ENCODE measurements at places on chromosomes 2 and 18. TPM values are rescaled to one million over a fixed set of nuclear protein-coding genes. Genes with fewer than 3 reads are reported as not detected.

The SCYGR2 gene
- not detected for polyA plus RNA-seq

The TPO gene
- 0.20 TPM for polyA plus RNA-seq

DNA sequence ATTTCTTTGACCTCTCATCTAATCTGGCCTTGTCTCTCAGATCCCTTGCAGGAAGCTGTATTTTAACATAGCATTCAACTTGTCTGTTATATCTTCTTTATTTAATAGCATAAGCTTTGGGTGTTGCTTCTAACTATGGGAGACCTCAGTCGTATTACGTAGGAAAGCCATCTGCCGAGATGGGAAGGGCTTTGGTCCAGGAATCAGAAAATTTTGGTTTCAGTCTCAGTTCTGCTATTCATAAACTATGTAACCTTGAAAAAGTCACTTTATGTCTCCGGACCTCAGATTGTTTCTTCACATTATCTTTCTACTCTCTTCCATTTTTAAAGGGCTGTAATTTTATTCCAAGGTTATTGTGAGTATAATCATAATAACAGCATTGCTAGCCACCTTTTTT lies 297.7 kb downstream of the SATB2 start:
- no peak for DNase-seq

The RTKN gene
- polyA plus RNA-seq, result 70.4 TPM

The PKDCC gene
- polyA plus RNA-seq, result 363 TPM

GRCh38 chr2:54012538-54013141 lies 41.8 kb upstream of the PSME4 start:
- DNase-seq, result no peak

DNA sequence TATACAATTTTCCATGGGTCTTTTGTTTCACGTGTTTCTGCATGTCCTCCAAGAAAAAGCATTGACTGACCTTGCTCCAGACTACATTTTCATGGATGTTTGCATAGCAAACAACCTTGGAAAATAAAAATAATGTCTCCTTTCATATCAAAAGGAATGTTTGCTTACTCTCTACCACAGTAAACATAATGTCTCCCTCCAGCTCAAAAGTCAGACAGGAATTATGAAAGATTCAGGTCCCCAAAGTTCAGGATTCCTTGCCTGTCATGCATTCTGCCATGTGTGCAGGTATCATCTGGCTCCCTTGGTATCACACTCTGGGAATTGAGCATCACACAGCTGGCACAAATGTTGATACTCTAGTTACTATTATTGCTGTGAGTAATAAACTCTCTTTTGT lies 103.1 kb upstream of the ZC3H15 start:
- no peak for DNase-seq

- no peak for DNase-seq
Measured at GRCh38 chr18:52715421-52715820, 375.4 kb downstream of the DCC start.

DNA sequence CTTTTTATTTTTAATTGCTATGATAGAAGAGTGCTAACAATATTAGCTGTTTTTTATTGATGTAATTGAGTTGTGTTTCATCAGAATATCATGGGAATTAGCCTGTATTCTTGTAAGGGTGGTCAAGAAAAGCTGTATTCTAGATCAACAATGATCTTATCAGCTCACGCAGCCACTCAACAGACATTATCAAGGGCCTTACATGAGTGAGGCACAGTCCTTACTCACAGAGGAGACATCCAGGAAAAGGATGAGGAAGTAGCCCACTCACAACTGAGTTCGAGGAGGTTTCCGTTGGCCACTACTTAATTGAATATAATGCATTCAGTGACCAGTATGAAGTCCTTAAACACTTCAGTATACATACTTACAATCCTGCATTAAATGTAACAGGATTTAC lies 152.5 kb downstream of the AFF3 start:
- DNase-seq, result no peak

The SGPP2 gene
- 17.4 TPM for polyA plus RNA-seq

- no peak for DNase-seq
Measured at GRCh38 chr2:168802859-168803725, 655 bp downstream of the NOSTRIN start.

DNA sequence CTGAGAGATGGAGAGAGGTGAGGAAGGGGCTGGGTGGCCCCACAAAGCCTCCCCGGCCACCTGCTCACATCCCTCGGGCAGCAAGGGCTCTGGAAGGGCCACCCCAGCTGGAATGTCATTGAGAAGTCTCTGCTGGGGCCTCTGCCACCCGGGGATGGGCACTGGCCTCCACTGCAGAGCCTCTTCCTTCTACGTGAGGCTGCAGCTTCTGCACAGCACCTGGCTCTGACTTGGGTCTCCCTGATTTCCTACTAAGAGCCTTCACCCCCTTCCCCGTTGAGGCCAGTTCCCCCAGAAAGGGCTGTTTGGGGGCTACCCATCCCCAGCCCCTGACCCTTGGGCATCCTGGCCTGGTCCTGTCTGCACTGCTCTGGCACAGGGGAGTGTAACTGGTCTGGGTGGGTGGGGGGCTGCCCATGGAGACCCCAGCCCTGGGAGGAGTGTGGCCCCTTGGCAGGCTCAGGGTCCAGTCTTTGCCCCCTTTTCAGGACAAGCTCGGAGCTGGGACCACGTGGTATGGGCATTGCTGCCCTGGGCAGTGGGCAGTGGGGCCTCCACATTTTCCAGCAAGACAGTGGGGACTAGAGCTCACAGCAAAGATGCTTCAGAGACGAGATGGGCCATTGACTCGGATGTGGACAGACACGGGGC lies 5.6 kb downstream of the PDCD1 start:
- DNase-seq, result no peak

The SS18 gene
- polyA plus RNA-seq, result 133 TPM

The RFTN2 gene
- 19.0 TPM for polyA plus RNA-seq

GRCh38 chr2:109200616-109201464 lies 71.8 kb downstream of the SH3RF3 start:
- DNase-seq, result no peak

DNA sequence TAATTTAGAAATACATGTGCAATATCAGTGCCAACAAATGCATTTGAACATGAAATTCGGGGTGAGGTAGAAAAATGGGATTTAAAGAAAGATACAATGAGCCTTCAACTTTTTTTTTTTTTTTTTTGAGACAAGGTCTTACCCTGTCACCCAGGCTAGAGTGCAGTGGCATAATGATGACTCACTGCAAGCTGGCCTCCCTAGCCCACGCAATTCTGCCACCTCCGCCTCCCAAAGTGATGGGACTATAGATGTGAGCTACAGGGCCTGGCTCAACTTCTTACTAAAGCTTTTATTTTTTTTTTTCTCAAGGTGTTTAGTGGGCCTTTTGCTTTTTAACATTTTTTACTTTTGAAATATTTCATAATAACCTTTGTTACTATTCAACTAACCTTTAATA lies 365.6 kb downstream of the LRRTM4 start:
- no peak for DNase-seq

GRCh38 chr2:54420524-54421172 lies 35.5 kb upstream of the SPTBN1 start:
- no peak for DNase-seq

The ABCG8 gene
- 0.88 TPM for polyA plus RNA-seq

DNA sequence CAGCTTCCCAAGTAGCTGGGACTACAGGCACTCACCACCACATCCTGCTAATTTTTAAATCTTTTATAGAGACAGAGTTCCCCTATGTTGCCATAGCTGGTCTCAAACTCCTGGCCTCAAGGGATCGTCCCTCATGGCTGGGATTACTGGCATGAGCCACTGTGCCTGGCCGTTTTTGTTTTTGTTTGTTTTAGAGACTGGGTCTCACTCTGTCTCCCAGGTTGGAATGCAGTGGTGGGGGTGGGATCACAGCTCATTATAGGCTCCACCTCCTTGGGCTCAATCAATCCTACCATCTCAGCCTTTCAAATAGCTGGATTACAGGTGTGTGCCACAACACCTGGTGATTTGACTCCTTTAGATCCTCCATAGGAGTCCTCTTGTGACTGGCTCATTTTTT lies 19.5 kb upstream of the ZDBF2 start:
- no peak for DNase-seq

DNA sequence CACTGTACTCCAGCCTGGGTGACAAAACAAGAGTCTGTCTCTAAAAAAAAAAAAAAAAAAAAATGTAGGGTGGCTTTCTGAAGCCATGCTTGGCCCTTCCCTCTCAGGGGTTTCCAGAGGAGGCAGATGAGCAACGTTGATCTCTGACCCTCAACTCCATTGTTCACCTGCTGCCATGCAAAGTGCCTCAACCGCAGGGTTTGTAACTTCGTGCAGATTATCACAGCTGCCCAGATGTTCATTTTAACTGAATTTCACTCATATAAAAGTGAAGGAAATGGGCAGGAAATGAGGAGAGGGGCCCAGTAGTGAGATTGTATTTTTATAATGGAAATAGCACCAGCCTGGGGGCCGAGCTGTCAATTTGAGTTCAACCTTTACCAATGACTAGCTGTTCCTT lies 14.9 kb upstream of the B3GNT2 start:
- DNase-seq, result no peak

The GDF7 gene
- polyA plus RNA-seq, result 2.6 TPM

The OTOF gene
- 0.23 TPM for polyA plus RNA-seq

The ERFE gene
- 7.2 TPM for polyA plus RNA-seq

DNA sequence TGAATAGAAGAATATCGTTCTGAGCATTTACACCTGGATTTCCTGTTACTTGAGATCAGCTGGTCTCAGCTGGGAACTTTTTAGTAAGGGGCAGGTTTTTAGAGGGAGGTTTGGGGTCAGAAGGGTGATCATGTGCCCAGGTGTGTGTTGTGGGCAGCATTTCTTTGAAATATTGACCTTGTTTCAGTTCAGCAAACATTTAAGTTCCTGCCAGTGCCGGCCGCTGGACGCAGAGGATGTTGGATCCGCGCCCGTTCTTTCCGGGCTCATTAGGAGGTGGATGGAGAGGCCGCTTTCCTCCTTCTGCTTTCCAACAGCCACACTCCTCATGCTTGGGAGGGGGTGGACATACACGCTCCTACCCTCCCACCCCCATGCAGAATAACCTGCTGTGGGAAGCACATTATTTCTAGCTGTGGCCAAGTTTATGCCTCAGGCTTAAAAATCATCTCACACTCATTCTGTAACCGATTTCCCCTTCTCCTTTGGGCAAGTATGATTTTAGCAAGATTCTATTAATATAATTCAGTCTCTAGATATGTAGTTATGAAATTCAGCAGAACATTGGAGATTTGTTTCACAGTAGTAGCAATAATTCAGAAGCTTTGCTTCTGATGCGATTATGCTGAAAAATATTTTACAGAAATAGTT lies 131.4 kb downstream of the ZNF236 start:
- no peak for DNase-seq

The PROKR1 gene
- polyA plus RNA-seq, result 0.40 TPM

DNA sequence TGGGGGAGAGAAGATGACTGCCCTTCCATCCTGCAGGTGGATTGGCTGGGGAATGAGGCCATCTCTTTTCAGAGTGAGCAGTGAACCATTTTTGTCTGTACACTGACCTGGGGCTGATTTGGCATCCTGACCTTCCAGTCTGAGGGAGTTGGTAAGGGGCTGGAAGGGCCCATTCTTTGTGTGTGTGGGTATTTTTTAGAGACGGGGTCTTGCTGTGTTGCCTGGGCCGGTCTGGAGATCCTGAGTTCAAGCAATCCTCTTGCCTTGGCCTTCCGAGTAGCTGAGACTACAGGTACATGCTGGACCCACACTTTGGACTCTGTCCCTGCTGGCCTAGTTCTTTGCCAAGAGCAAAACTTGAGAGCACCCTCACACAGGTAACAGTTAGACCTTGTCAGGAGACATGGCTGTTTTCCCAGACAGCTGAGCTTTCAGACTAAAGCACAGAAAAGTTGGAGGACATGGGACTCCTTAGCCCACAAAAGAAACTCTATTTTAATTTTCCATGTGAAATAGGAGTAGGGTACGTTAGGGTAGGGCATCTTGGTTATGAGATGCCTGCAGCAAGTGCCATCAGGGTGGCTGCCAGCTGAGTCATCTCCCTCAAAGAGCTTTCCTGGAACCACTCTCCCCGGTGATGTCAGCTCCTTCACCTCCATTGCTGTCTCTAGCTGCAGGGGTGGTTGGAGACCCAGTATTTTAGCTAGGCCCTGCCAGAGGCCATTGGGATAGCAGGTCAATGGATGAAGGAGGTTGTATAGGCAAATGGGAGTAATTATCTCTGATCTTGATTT lies 60.7 kb downstream of the DGKD start:
- no peak for DNase-seq

DNA sequence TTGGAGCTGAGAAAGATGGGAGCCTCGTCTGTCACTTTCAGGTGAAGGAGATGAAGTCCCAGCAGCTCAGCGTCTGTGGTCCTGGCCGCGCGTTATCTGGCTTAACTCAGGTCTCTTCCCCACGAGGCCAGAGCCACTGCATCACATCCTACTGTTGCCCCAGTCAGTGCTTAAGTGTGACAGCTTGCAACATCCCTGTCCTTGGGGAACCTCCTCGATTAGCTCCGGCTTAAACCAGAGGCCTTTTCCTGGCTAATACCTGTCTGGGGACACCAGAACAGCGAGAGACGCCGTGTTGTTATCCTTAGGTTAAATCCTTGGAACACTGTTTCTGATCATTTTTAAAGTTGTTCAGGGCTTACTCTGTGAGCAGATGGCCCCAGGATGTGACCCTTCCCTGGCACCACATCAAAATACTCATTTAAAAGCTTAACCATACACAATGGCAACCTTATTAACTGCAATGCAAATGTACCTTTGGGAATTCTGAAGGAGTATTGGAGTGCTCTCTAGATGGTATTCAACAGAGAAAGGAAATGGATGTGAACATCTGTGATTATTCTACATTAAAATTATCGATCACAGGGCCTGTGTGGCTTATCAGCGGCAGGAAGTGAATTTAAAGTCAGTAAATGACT lies 61.2 kb upstream of the SPP2 start:
- no peak for DNase-seq

DNA sequence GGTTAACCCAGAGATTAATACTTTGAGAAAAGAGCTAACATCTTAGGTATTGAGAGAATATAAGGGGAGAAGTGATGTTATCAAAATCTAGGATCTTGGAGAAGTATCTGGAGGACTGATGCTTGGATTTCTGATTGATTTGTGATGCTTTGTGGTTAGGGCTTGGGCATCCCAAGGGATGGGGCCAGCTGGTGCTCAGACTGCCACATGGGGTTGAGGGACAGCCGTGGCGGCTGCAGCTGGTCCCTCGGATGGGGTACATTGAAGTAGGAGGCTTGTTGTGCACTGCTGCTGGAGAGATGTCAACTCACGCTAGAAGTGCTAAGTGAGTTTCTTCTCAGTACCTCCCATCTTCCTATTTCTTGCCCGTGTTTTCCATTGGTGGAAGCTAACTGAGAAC lies 22.4 kb downstream of the HRH4 start:
- DNase-seq, result no peak

GRCh38 chr2:6526093-6526824 lies 339.4 kb downstream of the CMPK2 start:
- peak; percentile 67 for DNase-seq

DNA sequence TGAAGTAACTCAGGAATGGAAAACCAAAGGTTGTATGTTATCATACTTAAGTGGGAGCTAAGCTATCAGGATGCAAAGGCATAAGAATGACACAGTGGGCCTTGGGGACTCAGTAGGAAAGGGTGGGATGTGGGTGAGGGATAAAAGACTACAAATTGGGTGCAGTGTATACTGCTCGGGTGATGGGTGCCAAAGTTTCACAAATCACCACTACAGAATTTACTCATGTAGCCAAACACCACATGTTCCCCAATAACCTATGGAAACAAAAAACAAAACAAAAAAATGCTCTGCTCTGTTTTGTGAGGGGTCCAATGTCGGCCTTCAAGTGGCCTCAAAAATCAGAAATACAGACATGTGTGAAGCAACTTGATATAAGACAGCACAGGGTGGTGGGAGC lies 8.9 kb upstream of the RNF144A start:
- DNase-seq, result no peak

Measured in left kidney (tissue), 8 donors.